NCI-H1048 (cell line): ENCODE measurements at places on chromosomes 3 and 15.

GRCh38 chr3:156816794-156817645 lies 9.1 kb upstream of the LEKR1 start:
- DNase-seq, result peak; percentile 74

GRCh38 chr3:73955494-73956070 lies 330.8 kb upstream of the PDZRN3 start:
- DNase-seq, result peak; percentile 8

GRCh38 chr3:141524988-141525387 lies 38.2 kb downstream of the RASA2 start:
- DNase-seq, result no peak

DNA sequence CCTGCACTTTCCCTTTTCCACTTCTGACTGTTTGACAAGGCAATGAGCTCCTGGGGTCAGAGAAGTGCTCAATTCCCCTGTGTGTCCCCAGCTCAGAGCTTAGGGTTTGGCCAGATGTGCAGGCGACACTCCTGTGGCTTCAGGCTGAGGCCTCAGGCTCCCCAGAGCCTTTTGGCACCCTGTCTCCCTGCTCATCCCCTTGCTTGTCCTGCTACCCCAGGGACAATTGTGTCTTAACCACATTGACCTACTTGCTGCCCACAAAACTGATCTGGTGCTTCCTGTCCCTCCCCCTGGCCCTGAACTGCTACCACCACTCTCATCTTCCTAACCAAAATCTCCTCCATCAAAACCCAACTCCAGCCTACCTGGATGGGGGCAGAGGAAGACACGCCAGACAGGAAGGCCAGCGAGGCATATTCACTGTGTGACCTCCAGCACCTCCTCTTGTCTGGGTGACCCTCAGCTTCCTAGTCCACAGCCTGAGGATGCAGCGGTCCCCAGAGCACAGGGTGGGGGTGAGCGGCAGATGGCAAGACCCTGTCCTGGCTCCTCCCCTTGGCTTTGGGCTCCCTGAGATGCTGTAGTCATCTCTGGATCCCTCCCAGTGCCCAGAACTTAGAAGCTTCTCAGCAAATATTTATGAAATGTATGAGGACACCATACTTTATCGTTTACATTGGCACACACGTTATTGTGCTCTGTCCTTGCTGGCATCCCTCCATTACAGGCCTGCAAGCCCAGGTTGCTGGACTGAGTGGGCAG lies 98.9 kb upstream of the SLC6A6 start:
- DNase-seq, result no peak

DNA sequence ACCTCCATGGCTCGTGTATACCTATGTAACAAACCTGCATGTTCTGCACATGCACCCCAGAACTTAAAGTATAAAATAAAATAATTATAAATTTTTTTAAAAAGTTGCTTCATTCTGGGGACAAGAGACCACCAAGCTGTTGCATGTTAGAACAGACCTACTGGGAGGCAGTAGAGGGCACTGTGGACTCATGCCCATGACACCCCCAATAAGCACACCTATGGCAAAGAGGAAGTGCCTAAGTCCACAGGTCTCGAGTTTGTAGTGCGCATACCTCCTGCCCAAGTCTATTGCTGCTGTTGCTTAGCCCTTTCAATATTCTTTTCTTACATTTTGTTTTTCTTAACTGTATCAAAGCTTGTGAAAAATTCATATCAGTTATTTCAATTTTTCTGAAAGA lies 267.9 kb upstream of the THBS1 start:
- no peak for DNase-seq

GRCh38 chr3:86774082-86774691 lies 216.8 kb downstream of the VGLL3 start:
- DNase-seq, result no peak

GRCh38 chr3:148751461-148751860 lies 53.8 kb downstream of the AGTR1 start:
- DNase-seq, result no peak

DNA sequence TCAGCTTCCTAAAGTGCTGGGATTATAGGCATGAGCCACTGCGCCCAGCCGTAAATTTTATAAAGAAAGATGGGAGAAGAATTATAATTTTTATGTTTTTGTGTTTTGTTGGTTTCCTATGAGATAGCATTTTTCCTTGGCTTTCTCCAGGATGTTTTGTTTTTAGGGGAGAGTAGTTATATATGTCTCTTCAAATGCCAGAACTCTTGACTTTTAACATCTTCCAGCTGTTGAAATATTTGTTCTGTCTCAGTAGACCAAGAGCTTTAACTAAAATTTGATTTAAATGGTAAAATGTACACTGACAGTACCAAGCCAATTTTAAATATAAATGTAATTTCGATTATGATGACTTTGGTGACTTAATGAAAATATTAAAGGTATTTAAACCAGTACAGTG lies 96.8 kb downstream of the DHX36 start:
- no peak for DNase-seq

GRCh38 chr3:117145677-117146076 lies 436.1 kb downstream of the TUSC7 start:
- DNase-seq, result no peak
